ENCODE measurements at places on chromosomes 6 and 20.
A peak's percentile ranks its signal among the peaks of the same experiment; 100 is the strongest.

- DNase-seq: no peak
Observed at GRCh38 chr6:151056230-151056907, 183.4 kb upstream of the AKAP12 start.

DNA sequence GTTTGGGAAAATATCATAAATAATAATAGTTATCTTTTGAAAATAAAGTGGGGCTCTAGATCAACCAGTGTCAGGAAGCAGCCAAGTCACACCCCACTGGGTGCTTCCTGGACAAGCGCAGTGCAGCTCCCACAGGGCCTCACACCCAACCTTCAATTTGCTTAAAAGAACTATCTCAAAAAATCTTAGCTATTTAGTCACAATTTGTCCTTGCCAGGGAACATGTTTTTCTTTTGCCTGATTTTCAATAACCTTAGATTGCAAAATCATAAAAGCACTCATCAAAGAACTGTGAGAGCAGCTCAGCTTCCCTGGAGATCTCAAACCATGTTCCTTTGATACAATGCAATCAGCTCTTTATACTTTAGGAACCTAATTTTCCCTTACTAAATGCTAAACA lies 1.6 kb upstream of the NCOA7 start:
- peak; percentile 68 for DNase-seq

DNA sequence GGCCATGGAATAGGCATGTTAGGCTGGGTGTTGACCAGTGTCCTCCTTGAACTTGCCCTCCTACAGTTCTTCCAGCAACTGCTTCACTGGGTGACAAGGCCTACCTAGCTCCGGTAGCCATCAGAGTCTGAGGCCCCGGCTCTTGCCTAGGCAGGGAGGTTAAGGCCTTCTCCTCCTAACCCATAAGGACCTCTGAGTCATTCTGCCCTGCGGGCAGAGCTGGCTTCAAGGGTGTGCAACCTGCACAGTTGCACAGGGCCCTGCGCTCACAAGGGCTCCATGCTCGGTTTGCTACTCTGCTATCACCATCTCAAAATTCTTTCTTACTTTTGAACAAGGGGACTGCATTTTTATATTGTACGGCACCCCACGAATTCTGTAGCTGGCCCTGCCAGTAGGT lies 17.9 kb downstream of the KCNB1 start:
- DNase-seq: no peak

GRCh38 chr20:23637282-23638221 lies at the start of gene CST3:
Gene CST3 (minus strand): TSS chr20:23637955. CDS start chr20:23637862, 93 bp downstream.
- DNase-seq: peak; percentile 95

DNA sequence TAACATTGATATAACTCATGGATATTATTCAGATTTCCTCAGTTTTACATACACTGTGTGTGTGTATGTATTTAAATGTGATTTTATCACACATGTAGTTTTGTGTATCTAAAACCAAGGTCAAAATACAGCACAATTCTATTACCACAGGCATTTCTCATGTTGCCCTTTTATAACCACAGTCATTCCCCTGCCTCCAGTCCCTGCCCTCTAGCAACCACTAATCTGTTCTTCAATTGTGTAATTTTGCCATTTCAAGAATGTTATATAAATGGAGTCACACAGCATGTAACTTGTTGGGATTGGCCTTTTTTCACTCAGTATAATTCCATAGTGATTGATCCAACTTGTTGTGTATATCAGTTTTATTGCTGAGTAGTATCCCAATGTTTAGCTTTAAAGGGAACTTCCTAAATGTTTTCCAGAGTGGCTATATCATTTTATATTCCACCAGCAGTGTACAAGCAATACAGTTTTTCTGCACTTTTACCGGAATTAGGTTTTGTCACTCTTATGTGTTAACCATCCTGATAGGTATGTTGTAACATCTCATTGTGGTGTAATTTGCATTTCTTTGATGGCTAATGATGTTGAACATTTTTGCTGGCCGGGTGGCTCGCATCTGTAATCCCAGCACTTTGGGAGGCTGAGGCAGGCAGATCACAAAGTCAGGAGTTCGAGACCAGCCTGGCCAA lies 338.2 kb downstream of the SOX4 start:
- no peak for DNase-seq

- peak; percentile 96 for DNase-seq
Observed at GRCh38 chr6:26223650-26224546, 136.7 kb downstream of the HFE start.

DNA sequence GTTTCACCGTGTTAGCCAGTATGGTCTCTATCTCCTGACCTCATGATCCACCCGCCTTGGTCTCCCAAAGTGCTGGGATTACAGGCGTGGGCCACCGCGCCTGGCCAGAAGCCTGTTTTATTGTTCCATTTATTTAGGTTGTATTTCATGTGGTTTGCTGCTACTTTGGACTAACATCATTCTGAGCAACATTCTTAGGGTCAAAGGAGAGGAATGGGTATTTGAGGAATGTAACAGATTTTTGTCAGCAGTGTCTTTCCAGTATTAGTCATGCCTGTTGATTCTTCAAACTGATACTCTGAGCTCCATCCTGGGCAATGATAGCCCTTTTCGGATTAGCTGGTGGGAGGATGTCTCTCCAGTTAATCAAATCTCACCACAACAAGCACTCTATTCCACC lies 213.0 kb upstream of the CITED2 start:
- no peak for DNase-seq

GRCh38 chr6:143739341-143739851 lies 61.6 kb downstream of the PHACTR2 start:
- no peak for DNase-seq

- DNase-seq: peak; percentile 97
Observed at GRCh38 chr6:26199057-26199772, 112.0 kb downstream of the HFE start.

DNA sequence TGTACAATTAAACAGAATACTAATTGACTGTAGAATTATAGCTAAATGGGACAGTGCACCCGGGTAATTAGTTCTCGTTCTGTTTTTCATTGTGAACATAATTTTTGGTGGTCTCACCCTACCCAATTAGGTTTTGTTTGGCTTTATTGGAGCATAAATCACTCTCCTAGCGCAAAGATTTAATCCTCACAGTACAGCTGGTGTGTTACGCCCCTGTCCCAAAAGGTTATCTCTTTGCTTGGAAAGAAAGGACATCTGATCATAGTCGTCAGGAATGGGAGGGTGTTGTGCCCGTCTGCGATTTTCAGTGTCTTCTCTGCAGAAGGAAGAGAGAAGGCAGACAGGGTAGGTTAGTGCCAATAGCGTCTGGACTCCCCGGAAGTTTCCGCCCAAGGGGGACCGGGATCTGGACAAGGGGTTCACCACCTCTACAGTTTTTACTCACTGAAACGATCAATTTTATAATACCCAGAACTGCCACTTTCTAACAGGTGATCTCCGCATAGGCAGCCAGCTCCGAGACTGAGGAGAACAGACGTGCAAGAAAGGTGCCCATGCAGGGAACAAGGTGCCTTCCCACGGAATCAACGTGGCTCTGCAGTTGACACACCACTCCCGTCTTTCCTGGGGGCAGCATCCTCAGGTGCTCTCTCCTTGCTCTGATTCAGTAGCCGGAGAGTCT lies 617.4 kb upstream of the CDH4 start:
- DNase-seq: no peak

DNA sequence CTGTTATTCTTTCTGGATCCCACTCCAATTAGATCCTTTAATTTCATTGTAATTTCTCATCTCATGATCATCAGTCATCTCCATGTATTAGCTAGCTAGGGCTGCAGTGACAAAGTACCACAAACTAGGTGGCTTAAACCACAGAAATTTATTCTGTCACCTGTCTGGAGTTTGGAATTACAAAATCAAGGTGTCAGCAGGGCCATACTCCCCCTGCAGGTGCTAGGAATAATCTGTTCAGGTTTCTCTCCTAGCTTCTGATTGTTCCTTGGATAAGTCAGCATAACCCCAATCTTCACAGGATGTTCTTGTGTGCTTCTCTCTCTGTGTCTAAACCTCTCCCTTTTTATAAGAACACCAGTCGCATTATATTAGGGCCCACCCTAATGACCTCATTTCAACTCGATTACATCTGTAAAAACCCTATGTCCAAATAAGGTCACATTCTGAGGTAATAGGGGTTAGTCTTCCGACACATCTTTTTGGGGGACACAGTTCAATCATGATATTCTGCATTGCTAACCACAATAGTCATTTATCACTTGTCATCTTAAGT lies 40.5 kb downstream of the BEND6 start:
- peak; percentile 8 for DNase-seq

DNA sequence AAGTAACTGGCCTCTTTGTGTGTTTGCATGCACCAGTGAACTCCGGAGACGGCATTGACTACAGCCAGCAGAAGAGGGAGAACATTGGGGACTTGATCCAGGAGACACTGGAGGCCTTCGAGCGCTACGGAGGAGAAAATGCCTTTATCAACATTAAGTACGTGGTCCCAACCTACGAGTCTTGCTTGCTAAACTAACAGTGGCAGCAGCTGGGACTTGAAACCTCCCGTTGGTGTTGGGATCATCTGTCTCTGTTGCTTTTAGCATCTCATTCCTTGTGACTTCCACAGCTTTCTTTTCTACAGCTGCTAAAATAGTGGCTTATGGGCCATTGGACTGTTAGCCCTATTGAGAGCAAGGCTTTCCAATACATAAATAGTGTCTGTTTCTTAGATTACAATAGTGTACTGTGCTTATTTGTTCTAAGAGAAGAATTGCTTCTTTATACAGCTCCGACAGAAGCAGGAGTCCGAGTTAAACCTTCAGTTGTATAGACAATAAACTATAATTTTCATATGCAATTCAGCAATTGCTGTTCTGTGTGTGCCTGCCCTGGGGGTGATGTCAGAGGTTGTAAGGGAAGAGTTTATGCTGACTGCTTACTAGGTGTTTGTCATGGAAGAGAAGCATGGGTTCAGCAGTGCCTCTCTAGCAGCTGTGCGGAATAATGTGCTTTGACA lies 99.6 kb upstream of the QKI start:
- no peak for DNase-seq

- DNase-seq: peak; percentile 38
Observed at GRCh38 chr6:28490205-28490890, 25.2 kb downstream of the GPX6 start.

- DNase-seq: no peak
Observed at GRCh38 chr6:21135484-21136013, 458.0 kb upstream of the SOX4 start.

DNA sequence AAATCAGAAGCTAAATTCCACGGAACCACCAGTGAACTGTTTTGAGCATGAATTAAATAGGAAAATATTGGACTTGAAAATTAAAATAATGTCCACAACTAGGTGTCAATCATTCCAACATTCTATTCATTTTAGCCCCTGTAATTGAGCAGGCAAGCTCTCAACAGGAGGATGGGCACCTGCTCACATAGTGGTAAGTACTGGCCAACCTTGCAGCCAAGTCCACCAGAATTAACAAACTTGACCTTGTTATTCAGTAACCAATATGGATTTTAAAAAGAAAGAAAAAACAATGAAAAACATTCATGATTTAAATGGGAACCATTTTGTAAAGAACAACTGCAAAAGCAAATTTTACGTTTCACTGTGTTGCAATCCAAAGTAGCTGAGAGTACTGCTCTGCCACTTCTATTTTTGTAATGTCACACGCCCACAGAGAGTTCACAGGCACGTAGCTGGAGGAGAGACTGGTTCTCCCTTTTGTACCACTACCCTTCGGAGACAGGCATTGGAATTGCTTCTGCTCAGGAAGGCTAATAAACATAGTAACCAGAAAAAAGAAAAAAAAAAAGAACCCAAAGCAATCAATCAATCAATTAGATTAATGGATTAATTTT lies 75.2 kb upstream of the F13A1 start:
- peak; percentile 55 for DNase-seq

- DNase-seq: no peak
Observed at GRCh38 chr6:143697076-143697800, 19.5 kb downstream of the PHACTR2 start.

- peak; percentile 39 for DNase-seq
Observed at GRCh38 chr20:3901028-3901705, 12.0 kb downstream of the PANK2 start.

DNA sequence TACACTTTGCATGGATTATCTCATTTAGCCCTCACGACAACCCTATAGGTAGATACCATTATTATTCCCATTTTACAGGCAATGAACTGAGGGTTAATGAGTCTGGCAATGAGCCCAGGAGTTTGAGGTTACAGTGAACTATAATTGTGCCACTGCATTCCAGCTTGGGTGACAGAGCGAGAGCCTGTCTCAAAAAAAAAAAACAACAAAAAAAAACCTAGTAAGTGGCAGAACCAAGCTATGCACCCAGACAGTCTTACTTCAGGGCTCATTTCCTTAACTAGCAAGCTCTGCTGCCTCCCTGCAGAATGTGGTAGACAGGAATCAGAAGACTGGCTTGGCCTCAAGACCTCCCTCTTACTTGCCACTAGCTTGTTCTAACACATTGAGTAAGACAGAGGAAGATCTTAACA lies 71.9 kb upstream of the RREB1 start:
- peak; percentile 62 for DNase-seq

DNA sequence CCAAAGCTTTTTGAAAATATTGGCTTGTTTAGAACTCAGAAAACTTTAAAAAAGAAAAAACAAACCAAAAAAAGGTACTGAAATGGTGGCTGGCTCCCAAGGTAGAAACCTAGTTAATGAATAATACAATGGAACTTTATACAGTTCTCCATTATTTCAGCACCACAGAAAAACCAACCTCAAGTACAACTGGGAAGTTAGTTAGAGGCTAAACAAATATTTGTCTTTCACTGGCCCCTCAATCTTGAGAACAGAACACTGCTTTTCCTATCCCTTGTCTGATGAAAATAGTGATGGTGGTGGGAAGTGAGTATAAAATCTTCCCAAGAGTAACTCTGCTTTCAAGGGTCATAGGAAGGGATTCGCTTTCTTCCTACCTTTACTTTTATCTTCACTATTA lies 126.5 kb downstream of the REV3L start:
- no peak for DNase-seq

DNA sequence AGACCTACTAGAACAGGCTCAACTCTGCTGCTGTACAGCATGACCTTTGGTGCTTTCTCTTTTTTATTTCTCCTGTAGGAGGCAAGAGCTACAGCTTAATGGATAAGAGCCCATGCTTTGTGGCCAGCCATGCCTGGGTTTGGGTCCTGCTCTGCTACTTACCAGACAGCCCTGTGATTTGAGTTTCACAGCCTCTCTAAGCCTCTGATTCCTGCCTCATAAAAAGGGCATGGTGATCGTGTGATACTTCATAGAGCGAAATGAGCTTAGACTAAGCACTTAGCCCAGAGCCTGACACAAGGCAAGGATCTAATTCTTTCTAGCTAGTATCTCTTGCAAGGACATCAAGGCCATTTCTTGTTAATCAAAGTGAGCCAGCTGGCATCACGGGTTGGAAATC lies 19.3 kb upstream of the PDE7B start:
- DNase-seq: no peak

DNA sequence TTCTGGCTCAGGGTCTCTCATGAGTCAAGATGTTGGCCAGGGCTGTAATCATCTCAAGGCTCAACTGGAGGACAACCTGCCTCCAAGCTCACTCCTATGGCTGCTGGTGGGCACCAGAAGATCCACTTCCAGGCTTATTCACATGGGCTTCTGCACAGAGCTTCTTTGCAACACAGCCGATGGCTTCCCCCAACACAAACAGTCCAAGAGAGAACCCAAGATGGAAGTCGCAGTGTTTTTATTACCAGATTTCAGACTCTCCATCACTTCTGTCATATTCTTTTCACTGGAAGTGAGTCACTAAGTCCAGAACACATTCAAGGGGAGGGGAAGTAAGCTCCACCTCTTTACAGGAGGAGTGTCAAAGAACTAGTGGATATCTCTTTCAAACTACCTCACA lies 75.5 kb downstream of the CD164 start:
- no peak for DNase-seq

Measured in hematopoietic multipotent progenitor cell treated with erythropoietin and hydrocortisone succinate and interleukin-3 and kit ligand, for 4 days (in vitro differentiated cells).